Nasal cavity respiratory epithelium epithelial cell of viscerocranial mucosa (primary cell): ENCODE measurements at places on chromosomes 5 and 9. TPM values are rescaled to one million over a fixed set of nuclear protein-coding genes. Genes with fewer than 3 reads are reported as not detected.

The LSM11 gene
- 3.8 and 4.1 TPM in 2 replicates for total RNA-seq

The ADAM19 gene
- total RNA-seq, result 2.7 and 11.2 TPM in 2 replicates

The IL3 gene
- not detected in 2 replicates for total RNA-seq

The MSX2 gene
- total RNA-seq, result 0.21 and 1.7 TPM in 2 replicates

The ANKRD34B gene
- not detected in 2 replicates for total RNA-seq

The LRRC19 gene
- total RNA-seq, result not detected in 2 replicates

The CCNJL gene
- 4.1 and 4.9 TPM in 2 replicates for total RNA-seq
